ENCODE measurements at places on chromosomes 4 and X.

DNA sequence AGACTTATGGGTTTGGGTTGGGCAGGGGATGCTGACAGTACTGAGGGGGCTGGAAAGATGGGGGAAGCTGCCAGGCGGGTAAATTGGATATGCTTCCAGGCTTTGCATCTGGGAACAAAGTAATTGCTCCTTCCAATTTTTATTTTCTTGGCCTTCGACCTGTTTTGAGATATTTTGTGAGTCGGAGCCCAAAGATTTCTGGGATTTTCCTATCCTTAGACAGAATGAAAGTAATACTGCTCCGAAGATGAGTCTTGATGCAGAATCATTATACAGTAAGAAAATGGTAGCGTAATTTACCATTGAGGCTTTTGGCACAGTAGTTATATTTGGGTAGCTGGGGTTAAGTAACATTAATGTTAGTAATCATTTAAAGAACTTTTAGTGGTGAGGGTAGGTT is 1.4 kb downstream of the SMARCA5 start:
- no peak for DNase-seq

GRCh38 chr4:146029939-146030710 is 91.5 kb upstream of the ZNF827 start:
- DNase-seq: no peak

DNA sequence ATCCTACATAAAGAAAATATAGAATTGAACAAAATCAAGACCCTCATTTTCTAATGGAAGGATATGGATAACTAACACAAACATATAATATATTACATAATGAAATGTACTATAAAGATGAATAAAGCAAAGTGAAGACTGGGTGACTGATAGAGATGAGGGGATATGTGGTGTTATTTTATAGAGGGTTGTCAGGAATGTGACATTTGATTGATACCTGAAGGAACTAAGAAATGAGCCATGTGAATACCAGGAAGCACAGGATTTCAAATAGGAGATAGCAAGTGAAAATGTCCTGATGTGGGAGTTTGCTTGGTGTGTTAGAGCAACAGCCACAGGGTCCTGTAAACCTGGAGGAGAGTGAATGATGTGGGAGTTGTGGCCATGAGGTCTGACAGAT is 40.1 kb upstream of the GNPDA2 start:
- no peak for DNase-seq

DNA sequence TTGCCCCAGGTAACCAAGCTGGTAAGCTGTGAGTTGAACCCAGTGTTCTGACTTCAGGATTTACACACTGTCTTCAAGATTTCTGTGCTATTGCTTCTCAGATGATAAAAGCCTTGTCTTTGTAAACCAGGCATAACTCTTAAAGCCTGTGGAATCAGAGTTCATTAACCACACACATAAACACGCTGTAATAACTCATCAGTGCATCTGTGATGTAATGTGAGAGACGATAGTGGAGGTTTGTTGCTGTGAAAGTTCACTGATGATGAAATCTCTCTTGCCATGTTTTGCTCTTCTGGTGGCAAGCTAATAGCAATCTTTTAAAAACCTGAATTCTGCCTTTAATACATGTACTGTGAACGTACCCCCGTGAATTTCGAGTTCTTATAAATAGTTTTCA is 41.5 kb downstream of the CLCN4 start:
- no peak for DNase-seq

- DNase-seq: no peak
Observed at GRCh38 chrX:43809463-43809862, 72.8 kb downstream of the MAOB start.

DNA sequence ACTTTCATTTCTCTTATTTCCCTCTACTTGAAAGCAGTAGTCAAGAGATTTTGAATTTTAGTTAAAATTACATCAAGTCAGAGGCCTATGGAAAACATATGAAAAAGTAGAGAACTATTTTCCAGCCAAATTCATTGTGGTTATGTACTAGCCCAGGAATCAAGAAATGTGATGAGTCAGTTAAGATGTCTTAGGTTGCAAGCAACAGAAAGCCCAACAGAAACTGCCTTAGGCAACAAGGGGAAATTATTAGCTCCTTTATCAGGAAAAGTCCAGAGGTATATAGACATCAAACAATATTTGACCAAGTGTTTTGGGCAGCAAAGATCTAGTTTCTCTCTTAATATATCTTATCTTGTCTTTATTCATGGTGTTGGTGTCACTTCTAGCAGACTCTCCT is 37.8 kb upstream of the FRMD7 start:
- no peak for DNase-seq

DNA sequence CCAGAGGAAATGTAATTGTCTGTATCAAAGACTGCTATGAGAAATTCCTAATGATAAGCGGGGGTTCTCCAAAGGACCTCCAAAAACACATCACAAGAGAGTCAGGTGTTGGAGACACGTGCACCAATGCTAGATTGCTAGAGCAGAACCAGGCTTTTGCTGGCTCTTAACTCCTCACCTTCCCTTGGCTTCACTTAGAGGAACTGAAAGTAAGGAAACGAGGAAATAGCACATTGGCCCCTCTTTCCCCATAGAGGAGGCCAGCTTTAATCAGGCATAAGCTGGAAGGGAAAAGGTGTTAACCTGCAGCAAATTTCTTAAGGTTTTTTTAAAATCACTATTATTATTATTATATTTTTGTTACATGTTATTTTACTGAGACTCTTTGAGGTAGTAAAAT is 13.6 kb downstream of the OTC start:
- DNase-seq: no peak

- DNase-seq: no peak
Observed at GRCh38 chr4:48223633-48224295, 45.9 kb downstream of the TEC start.

- no peak for DNase-seq
Observed at GRCh38 chr4:76074468-76074867, at the start of gene ART3. TSS of gene ART3 (plus strand) at chr4:76074709. CDS start at chr4:76075890, 1,181 bp downstream.

GRCh38 chrX:70525733-70526132 is 81.1 kb downstream of the DLG3 start:
- no peak for DNase-seq

- no peak for DNase-seq
Observed at GRCh38 chrX:22922961-22923360, 76.8 kb upstream of the DDX53 start.

DNA sequence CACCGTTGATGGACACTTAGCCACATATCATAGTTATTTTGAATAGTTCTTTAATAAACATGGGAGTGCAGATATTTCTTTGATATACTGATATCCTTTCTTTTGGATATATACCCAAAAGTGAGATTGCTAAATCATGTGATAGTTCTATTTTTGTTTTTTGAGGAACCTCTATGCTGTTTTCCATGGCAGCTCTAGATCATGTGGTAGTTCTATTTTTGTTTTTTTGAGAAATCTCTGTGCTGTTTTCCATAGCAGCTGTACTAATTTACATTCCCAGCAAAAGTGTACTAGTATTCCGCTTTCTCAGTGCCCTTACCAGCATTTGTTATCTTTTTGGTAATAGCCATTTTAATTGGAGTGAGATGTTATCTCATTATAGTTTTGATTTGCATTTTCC is 3.6 kb downstream of the SH3BGRL start:
- DNase-seq: no peak

GRCh38 chrX:41750716-41751115 is 26.7 kb downstream of the GPR82 start:
- DNase-seq: no peak

DNA sequence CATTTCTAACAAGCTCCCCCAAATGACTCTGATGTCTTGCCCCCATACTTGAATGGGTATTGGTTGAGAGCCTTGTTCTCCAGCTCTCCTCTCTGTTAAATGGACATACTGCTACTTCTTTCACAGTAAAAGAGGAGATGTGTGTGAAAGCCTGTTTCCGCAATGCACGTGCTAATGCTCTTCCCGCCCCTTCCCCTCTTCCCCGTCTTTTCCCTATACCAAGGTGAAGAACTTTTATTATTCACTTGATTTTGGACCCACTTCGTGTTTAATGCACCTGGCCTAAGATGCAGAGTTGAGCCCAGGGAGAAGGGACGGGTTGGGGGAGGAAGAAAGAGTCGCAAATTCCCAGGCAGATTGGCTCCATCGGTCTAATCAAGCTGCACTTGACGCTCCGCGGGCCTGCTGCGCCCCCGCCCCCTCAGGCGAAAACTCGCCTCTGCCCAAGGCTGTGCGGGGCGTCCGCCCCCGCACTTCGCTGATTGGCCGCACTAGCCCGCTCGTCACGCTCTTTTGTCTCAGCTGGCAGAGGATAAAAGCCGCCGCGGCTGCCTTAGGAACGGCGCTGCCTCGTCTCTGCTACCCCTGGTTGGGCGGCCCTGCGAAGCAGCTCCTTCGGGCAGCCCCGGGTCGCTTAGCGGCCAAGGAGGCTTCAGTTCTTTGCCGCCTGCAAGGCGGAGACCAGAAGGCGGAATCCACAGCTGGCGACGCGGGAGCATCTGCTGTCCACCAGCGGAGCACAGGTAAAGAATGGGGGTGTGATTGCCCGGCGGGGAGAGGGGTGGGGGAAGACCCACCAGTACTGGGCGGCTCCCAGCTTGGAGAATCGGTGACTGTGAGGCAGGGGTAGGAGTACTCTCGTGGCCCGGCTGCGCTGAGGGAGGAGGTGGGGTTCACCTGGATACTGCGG is at the start of gene ZCCHC12:
Gene ZCCHC12, plus strand, starts transcription at position 562 of the 910 bp plus-strand sequence. CDS start 1,421 bp downstream, outside the sequence.
- peak; percentile 11 for DNase-seq

DNA sequence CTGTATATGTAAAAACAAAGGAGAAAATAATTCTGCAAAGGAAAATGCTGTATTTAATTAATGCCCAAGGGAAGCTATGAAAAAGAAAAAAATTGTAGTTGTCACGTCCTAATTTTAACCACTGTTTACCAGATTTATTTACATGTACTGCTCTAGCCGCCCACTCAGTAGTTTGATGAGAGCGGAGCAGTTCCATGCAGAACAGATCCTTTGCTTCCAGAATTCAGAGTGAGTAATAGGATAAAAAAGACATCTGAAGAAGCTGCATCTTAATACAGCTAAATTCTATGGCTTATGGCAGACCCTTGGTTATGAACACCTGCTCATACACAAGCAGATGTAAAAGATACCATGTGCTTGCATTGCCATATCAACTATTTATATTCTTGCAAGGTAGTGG is 287.0 kb downstream of the GASK1B start:
- DNase-seq: no peak

DNA sequence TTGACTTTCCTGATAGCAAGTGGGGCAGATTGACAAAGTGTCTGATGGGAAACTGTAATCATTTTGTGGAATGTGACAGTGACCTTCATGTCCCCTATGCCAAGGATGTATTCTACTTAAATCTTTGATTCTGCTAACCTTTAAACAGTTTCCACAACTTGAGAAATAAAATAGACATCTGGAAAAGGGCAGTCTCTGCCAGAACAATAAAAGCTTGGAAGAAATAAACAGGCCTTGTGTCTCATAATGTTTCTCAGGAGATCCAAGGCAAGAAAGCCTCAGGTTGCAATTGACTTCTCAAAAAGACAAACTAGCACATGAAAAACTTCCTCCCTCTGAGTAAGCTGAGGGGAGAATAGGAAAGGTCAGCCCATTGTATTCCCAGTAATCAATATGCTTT is 174.9 kb downstream of the FSTL5 start:
- DNase-seq: no peak

- DNase-seq: no peak
Observed at GRCh38 chr4:75511841-75512240, 2.4 kb downstream of the RCHY1 start.
